ENCODE measurements at places on chromosomes 6 and 20. TPM values are rescaled to one million over a fixed set of nuclear protein-coding genes. Genes with fewer than 3 reads are reported as not detected.

PTP4A1 gene
- total RNA-seq: 41.1 TPM

OSER1 gene
- total RNA-seq: 19.9 TPM

GGT7 gene
- 14.3 TPM for total RNA-seq

NFYA gene
- 11.5 TPM for total RNA-seq

TPBG gene
- total RNA-seq: 9.8 TPM

SCRT2 gene
- not detected for total RNA-seq

TRIM31 gene
- total RNA-seq: not detected

CFB gene
- 50.3 TPM for total RNA-seq

DUSP15 gene
- 5.7 TPM for total RNA-seq

OR2B6 gene
- not detected for total RNA-seq

FAM83C gene
- total RNA-seq: not detected

SNAP25 gene
- total RNA-seq: 0.97 TPM

FKBP1C gene
- 0.26 TPM for total RNA-seq

KHDC1L gene
- total RNA-seq: not detected

- DNase-seq: no peak
These were observed 6.0 kb downstream of the SUMO4 start for GRCh38 chr6:149405823-149406765.

GRCh38 chr6:98339506-98339905 is 494.9 kb upstream of the POU3F2 start:
- DNase-seq: no peak

GRCh38 chr6:24257282-24257681 is 100.6 kb downstream of the DCDC2 start:
- no peak for DNase-seq

GRCh38 chr6:41404182-41404845 is 68.9 kb downstream of the NCR2 start:
- DNase-seq: no peak

- DNase-seq: no peak
These were observed 33.2 kb downstream of the SYNDIG1 start for GRCh38 chr20:24502661-24503060.

DNA sequence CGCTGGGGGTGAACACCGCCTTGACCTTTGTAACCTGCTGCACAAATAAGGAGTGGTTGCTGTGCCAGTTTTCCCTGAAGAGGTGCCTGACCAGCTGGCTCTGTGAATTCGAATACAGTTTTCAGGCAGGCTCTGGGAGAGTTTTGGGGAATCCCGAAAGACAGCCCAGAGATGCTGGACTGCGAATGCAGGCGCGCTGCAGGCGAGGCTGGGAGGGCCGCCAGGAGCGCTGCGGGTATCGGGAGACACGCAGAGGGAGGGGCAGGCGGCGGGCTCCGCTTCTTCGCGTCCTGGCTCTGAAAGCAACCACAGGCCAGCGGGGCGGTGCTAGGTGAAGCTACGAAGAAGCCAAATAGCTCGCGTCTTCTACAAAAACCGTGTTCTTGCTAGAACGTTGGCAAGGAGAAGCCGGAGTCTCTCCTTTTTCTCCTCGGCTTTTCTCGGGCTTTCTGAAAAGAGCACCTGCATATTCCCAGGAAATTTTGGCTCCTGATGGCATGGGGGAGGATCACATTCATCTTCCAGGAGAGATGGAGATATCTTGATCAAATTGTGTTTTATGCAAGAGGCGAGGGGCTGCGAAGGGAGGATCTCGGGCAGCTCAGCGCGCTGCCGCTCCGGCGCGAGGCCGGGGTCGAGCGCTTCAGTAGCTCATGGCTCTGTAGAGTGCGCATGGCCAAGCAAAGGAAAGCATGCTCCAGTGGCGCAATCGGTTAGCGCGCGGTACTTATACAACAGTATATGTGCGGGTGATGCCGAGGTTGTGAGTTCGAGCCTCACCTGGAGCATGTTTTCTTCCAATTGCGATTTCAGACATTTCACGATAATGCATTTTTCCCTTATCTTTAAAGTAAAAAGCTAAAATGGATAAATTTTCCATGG is 158.1 kb upstream of the ZNF184 start:
- DNase-seq: no peak

- no peak for DNase-seq
These were observed 14.9 kb upstream of the RFPL4B start for GRCh38 chr6:112332274-112332673.

GRCh38 chr20:5495026-5495425 is 178.3 kb upstream of the PROKR2 start:
- DNase-seq: no peak

- peak; percentile 69 for DNase-seq
These were observed at the start of gene TCF15 for GRCh38 chr20:610130-611046. Gene TCF15 (minus strand): TSS chr20:610309. CDS start chr20:610237, 72 bp downstream.

GRCh38 chr6:14489445-14489844 is 371.9 kb downstream of the CD83 start:
- no peak for DNase-seq

DNA sequence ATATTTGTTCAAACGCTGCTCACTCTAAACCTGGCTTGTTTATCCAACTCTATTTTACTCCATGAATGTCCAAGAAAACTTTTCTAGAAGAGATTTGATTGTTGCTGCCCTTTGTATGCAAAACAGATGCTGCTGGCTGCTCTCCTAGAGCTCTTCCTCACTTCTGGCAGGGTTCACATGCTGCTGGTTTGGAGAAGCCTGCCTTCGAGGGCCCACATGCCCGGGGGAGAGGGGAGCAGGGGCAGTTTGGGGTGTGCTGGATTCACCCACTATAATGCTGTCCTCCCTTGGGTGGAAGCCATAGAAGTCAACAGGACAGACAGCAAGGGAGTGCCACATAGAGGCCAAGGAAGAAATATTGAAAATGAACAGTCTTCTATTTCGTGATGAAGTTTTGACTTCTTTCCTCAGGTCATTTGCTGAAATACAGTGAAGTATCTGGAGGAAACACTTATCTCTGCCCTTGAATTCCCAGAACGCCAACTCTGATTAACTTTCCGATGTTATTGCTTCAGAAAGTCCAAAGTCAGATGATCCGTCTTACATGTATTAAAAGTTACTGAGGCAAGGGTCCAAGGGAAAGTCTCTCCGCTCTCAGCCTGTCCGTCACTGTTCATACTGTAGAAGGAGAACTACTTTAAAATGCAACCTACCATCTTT is 32.4 kb downstream of the LY86 start:
- DNase-seq: no peak

- no peak for DNase-seq
These were observed 24.3 kb upstream of the XRN2 start for GRCh38 chr20:21278829-21279228.

GRCh38 chr20:61310954-61311353 is 58.9 kb downstream of the CDH4 start:
- no peak for DNase-seq

DNA sequence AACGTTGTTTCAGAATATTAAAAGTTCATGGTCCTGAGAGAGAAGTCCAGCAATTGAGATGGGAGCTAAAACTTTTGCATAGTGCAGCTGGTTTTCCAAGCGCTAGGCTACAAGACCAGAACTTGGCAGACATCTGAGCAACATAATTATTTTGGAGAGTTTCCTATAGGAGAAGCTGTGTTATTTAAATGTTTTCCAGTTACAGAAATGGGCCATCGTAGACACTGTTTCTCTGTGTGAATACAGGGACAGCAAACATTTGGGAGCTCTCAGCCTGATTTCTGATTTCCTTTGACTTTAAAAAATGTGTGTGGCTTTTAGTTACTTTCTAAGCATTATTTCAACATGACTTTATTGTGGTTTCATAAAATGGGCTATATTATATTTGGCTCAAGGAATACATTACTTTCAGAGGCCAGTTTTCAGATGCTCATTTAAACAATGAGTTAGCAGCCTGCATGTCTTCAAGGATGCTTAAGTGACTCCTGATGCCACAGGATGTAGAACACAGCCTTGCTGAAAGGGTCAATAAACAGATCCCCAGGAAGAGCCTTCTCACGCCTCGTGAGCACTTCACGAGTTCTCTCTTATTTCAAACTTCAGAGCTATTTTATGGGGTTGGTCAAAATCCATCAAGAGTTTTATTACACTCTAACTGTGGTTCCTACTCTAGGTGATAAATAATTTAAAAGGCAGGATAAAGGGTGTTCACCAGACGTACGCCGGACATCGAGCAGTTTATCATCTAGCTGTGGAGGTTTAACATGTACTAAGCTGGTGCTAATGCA is 193.8 kb downstream of the SMOC2 start:
- DNase-seq: no peak

DNA sequence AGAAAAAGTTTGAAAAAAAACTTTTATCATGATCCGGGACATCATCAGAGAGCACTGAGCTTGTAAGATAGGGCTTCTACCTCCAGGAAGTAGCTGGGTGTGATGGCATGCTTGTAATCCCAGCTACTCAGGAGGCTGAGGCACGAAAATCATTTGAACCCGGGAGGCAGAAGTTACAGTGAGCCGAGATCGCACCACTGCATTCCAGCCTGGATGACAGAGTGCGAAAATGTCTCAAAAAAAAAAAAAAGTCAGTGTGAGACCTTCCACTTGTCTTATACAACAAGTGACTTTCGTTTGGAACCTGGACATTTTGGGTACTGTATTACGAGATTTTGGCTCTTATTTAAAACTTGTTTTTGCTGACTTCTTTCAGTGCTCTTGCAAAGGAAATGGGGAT is 5.9 kb upstream of the SLC13A3 start:
- DNase-seq: no peak

GRCh38 chr6:160400446-160400845 is 52.3 kb downstream of the SLC22A3 start:
- DNase-seq: no peak

DNA sequence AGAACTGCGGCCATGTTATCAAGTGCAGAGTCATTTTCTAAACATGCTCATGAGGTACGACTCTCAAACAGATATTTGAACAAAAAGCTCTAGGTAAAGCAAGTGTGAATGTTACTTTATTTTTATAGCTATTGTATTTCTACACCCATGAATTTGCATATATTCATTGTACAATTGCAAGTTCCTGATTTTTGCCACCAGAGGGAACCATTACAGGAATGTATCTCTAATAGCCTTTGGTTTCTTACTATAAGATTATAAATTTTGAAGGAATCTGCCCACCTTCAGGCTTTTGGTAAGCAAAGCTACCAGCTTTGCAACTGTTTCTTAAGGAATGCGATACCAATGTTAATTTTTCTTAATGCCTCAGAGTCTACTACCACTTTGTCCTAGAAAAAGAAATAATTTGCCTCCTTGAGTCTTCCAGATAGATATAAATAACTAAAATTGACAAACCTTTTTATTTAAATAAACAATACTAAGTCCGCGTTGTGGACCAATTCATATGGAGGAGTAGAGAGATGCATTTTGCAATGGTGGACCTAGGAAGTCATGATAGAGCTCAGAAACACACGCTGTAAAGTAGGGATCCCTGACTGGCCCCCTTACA is 125.4 kb upstream of the SAMD5 start:
- DNase-seq: no peak

DNA sequence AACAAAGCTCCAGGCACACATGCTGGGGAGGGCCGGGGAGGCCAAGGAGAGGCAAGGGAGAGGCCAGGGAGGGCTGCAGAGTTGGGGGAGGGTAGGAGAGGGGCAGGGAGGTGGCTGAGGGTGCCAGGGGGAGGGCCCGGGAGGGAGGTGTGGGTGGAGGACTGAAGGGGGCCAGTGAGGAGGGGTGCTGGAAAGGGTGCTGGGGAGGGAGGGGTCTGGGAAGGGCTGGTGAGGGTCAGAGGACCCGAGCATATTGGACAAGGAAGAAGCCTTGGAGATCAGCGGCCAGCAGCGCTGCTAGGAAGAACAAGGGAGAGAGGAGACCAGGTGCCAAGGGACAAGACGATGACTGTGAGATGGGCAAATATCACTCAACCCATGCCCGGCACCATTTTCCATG is 49.7 kb upstream of the GPR31 start:
- DNase-seq: no peak

- no peak for DNase-seq
These were observed 204.2 kb downstream of the BCAS1 start for GRCh38 chr20:53865901-53866793.

- DNase-seq: peak; percentile 40
These were observed 25.7 kb downstream of the PRPH2 start for GRCh38 chr6:42696526-42697267.

DNA sequence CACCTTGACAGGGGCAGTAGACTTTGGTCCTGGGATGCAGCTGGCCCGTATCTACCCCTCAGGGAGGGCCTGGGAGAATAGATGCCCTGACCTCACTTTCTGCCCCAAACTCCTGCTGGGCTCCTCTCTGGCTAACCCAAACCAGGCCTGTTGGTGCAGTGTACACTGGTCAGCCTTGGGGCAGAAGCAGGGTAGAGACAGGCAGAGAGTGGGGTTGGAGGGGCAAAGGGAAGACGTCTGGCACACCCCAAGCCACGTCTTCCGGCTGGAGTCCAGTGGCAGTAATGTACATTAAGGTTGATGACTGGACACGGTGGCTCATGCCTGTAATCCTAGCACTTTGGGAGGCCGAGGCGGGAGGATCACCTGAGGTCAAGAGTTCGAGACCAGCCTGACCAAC is 9.3 kb downstream of the DDR1 start:
- no peak for DNase-seq

DNA sequence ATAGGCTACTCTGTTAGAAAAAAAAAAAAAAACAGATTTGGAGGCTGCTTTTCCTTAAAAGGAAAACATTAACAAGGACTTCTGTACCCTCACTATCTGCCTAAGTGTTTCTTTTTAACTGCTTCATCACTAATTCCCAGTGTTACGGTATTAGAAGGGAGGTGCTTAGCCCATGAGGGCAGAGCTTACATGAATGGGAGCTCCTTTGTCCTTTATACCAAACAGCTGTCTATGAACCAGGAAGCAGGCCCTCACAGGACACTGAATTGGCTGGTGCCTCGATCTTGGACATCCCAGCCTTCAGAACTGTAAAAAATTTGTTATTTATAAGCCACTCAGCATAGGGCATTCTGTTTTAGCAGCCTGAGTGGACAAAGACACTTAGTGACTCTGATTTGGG is 215.6 kb upstream of the NRSN1 start:
- no peak for DNase-seq

Data from left cardiac atrium (tissue), 4 donors.